ENCODE measurements at places on chromosomes 5 and 9. TPM values are rescaled to one million over a fixed set of nuclear protein-coding genes. Genes with fewer than 3 reads are reported as not detected.

DNA sequence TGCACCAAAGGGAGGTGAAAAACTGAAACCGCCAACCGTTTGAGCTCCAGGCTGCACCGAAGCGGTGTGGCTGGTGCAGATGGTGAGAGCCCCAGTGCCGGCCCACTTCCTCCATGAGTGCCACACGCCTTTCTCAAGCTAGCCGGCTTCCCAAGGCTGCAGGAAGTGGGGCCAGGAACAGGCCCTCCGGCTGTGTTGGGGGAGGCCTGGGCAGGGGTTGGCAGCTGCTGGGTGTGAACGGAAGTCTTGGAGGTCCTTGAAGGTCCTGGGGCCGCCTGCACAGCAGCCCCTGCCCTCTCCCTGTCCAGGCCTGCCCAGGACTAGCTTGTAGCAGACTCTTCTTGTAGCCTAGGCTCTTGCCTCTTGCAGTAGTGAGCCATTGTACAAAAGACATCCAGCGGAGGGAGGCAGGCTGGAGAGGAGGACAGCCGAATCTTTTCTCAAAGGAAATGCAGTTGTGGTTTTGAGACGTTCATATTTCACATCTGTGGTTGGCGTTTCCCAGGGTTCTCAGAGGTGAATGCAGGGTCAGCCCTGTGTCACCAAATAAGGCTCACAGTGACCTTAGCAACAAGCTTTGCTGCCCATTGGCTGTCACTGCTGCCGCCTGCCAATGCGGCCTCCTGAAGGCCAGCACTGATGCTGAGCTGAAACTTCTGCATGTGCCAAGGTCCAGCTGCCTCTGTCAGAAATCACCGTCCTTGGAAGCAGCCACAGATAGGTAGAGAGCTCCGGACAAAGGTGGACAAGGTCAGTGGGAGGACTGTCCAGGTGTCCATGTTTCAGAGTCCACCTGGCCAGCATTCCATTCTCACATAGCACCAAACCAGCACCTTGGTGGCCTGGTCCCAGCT, 23.9 kb downstream of the IRF1 start:
- DNase-seq = no peak

DNA sequence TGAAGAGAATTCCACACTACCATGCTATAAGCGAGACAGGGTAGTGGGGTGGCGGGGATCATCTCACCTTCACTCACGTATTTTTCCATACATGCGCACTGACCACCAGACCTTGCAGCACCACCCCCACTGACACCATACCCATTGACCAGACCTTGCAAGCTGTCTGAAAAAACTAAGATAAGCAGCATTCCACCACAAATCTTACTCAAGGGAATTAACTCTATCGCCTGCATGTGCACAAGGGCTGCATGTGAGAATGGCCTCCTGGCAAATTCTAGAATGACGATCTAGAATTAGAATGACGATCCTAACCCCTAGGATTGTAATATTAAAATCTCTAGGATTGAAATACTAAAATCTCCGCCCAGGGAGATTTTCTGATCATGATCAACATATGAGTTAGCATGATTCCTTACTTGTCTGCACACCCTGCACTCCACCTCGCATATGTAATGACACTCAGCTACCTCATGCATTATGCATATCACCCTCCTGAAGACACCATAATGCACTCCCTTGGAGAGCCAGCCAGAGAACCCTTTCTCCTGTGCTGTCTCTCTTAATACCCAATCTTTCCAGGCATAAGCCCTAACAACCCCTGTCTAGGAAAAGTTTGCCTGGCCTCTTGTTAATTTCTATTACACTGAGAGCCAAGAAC, 11.7 kb downstream of the SOX30 start:
- no peak for DNase-seq

- DNase-seq = no peak
These were observed 56.6 kb downstream of the HSD17B3 start for GRCh38 chr9:96245399-96245798.

DNA sequence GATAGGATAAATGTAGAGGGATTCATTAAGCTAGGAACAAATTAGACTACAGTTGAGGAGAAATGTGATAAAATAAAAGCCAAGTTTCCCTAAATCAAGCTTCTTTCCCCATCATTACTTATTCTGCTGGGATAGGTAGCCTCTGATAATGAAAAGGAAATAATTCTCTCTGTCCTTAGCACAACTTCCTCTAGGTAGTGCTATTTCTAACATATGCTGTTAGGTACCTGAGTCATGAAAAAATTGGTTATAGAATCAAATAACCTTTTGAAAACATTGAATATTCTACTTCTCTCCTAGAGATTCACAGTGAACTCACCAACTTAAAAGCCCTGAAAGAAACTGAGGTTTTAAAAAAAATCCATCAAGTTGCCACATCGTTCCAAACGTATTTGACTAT, 1793.1 kb downstream of the EFNA5 start:
- DNase-seq = no peak

DNA sequence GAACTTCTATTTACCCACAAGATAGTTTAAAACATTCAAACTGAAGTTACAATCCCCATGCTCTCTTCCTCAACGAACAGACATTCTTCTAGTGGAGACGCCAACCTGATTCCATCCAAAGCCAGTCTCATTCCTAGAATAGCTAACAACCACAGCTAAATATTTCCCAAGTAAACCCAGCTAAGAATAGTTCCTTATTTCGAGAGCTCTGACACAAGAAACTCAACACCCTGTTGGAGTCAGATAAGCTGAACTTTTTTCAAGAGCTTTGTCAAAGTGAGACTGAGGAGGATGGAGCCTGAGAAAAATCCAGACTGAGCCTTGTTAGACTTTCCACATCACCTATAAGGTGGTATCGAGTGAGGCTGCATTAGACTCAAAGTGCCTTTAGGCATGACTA, 56.7 kb upstream of the RPS23 start:
- DNase-seq = no peak

Gene PTGES
- not detected for total RNA-seq

Gene C9
- total RNA-seq = not detected

Gene GRM6
- not detected for total RNA-seq

DNA sequence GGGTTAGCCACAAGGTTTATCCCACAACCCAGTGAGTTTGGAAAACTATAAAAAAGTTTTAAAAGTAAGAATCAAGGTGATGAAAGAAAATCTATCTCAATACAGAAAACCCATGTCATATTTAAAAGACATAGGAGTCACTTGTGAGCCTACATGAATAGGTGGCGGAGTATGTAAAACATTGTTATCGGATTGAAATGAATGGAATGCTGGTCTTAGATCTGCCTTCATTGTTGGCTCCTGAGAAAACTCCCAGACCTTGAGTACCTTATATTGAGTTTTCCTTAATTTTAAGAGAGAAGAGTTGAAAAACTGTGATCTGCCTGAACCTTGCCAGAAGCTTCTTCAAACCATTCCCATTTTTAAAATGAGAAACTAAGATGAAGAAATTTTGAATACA, 551.1 kb downstream of the EFNA5 start:
- DNase-seq = no peak

Gene POLR3G
- 0.77 TPM for total RNA-seq

DNA sequence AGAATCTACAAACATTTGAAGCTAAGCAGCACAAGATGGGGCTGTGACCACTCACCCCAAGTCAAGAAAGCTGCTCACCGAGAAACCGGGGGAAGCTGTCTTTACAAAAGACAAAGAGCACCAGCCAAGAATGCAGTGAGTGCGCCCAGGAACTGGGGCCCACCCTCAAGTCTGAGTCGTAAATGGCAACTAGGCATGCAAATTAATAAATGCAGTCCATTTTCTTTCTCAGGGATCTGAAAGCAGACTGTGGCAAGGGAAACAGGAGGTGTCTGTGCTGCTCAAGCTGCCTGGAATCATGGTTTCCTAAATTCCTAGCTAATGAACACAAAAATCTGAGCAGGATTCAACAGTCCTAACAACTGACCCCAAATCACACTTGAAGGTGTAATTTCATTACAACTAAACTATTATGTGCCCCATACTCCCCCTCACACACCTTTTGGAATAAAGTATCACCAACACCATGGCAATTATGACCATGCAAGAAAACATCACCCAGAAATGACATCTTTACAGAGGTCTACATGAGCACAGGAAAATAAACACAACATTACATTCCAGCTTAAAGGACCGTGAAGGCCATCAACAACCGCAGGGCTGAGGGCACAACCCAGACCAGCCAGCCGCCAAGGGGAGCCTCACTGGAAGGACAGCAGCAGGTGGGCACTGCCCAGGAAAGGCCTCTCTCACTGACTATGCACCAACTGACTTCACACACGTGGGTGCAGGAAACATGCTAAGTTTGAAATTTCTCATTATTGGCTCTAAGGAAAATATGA, 17.6 kb downstream of the NSUN2 start:
- no peak for DNase-seq

DNA sequence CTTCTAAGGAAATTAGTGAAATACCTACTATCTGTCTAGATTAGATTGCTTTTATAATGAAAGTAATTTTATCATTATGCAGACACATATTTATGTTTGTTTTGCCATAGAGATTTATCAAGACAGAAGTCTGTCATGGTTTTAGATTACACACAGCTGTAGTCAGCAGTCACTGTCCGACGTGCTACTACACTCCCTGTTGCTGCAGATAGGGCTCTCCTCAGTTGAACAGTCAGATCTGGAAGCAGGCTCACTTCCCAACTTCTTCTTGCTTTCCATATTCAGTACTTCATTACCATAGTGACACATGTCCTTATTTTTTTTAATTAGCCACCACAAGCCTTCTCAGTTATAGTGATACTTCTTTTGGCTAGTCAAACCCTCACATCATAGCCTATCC, 329.9 kb upstream of the ITGA1 start:
- DNase-seq = no peak

- DNase-seq = no peak
These were observed 227.3 kb downstream of the TMEM167A start for GRCh38 chr5:82849885-82850284.

GRCh38 chr5:123217173-123217572, 128.1 kb downstream of the PRDM6 start:
- DNase-seq = no peak

Gene CCT5
- total RNA-seq = 73.0 TPM

GRCh38 chr5:64784451-64785025, 15.8 kb downstream of the CWC27 start:
- peak; percentile 43 for DNase-seq

DNA sequence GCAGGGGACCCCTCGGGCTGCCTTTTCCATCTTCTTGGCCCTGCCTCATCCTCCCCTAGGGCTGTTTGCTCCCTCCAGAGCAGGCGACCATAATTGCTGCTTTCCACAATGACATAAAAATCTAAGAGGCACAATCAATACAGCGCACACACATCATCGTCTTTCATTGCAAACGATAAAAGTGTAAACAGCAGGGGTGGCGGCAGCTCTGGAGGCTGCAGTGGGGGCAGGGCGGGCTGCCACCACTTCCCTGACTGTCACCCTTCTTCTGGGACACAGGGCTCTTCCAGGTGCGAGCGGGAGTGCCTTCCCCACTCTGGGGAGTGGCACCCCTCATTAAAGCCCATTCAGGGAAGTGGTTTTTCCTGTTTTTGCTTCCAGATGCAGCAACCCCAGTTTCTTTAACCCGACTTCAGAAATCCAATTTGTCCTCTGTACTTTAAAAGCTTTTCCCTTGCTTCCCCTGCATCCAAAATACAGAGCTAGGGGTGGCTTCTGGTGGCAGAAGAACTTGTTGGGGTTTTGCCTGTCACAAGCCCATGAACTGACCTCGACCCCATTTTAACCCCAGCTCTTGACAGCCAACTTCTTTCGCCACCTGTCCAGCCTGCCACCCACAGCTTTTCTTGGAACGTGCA, 45.7 kb downstream of the TSPAN17 start:
- no peak for DNase-seq

- DNase-seq = no peak
These were observed 51.3 kb downstream of the TMEM167A start for GRCh38 chr5:83025690-83026478.

DNA sequence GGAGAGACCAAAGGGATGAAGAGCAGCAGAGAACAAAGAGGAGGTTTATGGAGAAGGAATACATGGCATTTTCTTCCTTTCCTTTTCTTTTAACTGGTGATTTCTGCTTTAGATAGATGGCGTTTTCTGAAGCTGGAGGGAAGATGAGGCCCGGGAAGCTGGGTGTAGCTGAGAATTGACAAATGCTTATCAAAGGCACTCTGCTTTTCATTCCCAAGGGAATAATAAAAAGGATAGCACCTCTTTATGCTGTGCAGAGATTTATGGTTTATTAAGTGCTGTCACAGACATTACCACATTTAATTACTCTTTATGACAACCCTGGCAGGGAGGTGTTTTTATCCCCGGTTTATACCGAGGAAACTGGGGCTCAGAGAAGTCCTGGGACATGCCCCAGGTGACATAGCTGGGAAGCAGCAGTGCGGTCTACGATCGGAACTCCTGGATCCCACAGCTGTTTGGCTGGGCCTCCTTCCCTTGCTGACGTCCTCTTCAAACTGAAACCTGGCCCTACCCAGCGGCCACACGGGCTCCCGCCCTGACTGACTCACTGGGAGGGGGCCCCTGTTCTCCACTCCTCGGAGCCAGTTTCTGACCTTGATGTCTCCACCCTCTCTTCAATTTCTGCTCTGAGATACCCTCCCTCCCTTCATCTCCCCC, 8.2 kb upstream of the EPB41L4B start:
- no peak for DNase-seq

Gene C9orf72
- total RNA-seq = 25.4 TPM

GRCh38 chr5:10610058-10610457, 46.2 kb downstream of the ANKRD33B start:
- no peak for DNase-seq

Gene FXN
- total RNA-seq = 11.7 TPM

DNA sequence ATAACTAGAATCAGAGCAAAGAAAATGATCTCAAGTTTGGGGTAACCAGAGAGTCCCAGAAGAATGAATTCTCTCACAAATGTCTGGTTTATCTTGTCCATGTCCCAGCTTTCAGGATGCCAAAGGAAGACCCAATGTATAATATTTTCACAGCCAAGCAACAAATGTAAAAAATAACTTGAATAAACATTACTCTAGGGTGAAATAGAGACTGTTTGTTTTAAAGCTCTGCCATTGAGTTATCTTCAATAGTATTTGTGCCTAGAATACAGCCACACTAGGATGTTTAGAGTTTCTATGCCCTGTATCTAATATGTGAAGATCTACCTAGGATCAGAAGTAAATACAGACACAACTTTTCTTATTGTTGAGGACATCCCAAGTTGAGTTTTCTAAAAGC, at the start of gene OR13C4:
Gene OR13C4, minus strand, starts transcription at position 101 of the 400 bp plus-strand sequence. Its CDS starts 0 bp downstream, at position 101.
- no peak for DNase-seq

- DNase-seq = no peak
These were observed 71.0 kb upstream of the TARS1 start for GRCh38 chr5:33369485-33370465.

Gene ANKRD18A
- total RNA-seq = 22.3 TPM

Gene CD14
- total RNA-seq = 9.2 TPM

DNA sequence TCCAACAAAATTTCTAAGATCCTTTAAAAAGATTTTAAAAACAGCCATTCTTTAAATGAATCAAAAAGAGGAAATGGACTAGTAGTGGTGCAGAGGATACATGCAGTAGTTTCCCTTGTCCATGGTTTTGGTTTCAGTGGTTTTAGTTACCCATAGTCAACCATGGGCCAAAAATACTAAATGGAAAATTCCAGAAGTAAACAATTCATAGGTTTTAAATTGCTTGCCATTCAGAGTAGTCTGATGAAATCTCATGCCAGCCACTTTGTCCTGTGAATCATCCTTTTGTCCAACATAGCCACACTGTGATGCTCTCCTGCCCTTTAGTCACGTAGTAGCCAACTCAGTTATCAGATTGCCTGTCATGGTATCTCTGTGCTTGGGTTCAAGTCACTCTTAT, 286.1 kb downstream of the ANXA1 start:
- no peak for DNase-seq

Gene ZNF300
- 1.2 TPM for total RNA-seq

Measured in T-helper 17 cell (primary cell).